ENCODE measurements at places on chromosomes 4 and X.

DNA sequence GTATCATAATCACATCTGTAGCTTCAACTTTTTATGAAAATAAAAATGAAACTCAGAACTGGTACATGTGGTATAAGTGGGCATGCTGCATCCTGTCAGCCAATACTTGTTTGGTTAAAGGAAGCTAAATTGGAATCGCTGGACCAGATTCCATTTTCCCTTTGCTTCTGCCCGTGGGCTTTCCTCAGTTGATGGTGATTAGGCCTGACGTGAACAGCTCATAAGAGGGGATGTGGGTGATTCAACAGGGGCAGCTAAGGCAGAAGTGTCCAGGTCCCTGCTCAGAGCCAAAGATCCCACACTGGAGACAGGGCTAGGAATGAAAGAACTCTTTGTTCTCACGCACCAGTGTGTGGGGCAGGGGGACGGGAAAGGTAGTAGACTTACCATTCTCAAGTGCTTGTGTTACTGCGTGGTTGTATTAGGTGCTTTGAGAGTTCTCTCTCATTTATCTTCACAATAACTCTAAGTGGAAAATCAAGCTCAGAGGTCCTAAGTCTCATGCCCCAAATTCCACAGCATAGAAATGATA, 63.2 kb upstream of the GUCY1A1 start:
- DNase-seq: no peak

GRCh38 chrX:28988246-28988645, 401.0 kb downstream of the IL1RAPL1 start:
- DNase-seq: no peak

- DNase-seq: no peak
Observed at GRCh38 chr4:176217510-176217909, 22.1 kb upstream of the SPATA4 start.

GRCh38 chrX:22126327-22126726, 94.2 kb downstream of the PHEX start:
- no peak for DNase-seq

GRCh38 chr4:54946741-54947140, 178.7 kb downstream of the KDR start:
- DNase-seq: no peak

- no peak for DNase-seq
Observed at GRCh38 chr4:168360271-168360670, 41.7 kb upstream of the DDX60 start.

- no peak for DNase-seq
Observed at GRCh38 chrX:19852014-19853005, 35.1 kb downstream of the SH3KBP1 start.

GRCh38 chrX:135951291-135951690, 22.5 kb downstream of the MMGT1 start:
- no peak for DNase-seq

GRCh38 chr4:173121076-173121561, 47.5 kb upstream of the GALNT7 start:
- DNase-seq: peak; percentile 74

DNA sequence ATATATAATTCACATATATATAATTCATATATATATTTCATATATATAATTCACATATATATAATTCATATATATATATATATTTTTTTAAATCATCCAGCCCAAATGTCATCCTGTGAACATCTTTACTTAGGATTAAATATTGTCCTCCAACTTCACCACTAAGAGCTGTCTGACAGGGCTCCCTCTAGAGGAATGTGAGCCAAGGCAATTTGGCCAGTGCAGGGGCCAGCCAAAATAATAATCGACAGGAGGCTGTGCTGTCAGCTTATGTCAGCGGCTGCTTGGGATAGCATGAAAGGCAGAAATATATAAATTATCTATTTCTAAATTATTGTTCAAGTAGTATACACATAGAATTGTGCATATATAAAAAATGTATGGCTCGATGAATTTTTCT, 29.5 kb downstream of the EGFL6 start:
- peak; percentile 13 for DNase-seq

GRCh38 chr4:140463614-140464013, 34.5 kb downstream of the MGAT4D start:
- no peak for DNase-seq

DNA sequence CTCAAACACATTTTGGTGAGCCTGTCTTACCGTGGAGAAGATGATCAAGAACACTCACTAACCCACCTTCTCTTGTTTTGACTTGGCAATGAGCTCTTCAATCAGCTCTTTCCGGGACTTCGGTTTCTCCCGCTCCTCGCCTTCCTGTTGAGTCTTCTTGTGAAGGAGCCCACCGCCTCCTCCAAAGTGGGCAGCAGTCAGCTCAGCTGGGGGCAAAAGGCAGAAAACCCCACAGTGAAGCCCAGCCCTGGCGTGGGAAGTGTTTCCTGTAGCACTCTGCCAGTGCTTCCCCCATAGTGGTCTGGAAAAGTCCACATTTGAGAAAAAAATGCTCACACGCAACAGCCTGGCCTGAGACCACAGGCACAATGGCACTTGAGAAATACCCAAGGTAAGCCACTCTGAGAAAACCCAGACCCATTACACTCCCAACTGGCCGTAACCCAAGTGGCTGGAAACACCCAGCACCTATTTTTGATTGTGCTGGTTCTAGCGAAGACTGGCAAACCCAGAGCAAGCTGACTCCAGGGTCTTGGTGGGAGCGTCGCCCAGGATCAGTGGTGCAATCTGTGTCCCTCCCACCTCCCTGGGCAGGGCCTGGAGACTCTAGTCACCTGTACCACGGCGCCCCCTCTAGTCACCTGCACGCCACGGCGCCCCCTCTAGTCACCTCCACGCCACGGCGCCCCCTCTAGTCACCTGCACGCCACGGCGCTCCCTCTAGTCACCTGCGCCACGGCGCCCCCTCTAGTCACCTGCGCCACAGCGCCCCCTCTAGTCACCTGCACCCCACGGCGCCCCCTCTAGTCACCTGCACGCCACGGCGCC, 8.6 kb downstream of the NOP14 start:
- DNase-seq: no peak

DNA sequence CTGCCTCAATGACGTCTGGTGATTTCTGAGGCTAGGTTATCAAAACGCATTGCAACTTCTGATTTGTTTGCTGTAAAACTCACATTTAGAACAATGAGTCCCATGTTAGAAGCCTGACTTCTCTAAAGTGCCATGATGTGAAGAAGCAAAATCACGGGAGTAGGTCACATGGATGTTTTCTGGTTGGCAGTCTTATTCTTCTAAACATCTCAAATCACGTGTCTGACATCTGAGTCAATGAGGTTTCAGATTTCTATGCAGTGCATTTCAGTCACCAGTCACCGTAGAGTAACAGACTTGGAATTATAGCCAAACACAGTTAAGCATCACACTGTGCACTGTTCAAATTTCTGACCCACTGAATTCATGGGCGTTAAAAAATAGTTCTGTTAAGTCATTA, 482.1 kb downstream of the TMA16 start:
- no peak for DNase-seq

GRCh38 chr4:17265653-17266052, 246.2 kb downstream of the QDPR start:
- no peak for DNase-seq

DNA sequence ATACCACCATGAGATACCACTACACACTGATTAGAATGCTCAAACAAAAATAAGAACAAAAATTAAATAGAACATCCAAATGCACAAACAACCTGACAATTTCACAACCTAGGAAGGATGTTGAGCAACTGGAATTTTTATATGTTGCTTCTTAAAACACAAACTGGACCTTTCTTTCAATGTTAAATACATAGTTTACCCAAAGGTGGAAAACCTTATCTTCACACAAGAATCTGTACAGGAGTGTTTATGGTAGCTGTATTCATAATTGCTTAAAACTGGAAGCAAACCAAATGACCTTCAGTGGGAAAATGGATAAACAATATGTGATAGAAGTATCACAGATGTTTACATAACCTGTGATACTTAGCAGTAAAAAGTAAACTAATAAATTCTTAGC, 573.8 kb downstream of the MAGEB5 start:
- no peak for DNase-seq

GRCh38 chr4:1285790-1286553, 3.7 kb upstream of the MAEA start:
- DNase-seq: no peak

GRCh38 chr4:100898844-100899243, 381.0 kb upstream of the EMCN start:
- no peak for DNase-seq

- no peak for DNase-seq
Observed at GRCh38 chr4:2063557-2064275, 4.6 kb downstream of the NAT8L start.

DNA sequence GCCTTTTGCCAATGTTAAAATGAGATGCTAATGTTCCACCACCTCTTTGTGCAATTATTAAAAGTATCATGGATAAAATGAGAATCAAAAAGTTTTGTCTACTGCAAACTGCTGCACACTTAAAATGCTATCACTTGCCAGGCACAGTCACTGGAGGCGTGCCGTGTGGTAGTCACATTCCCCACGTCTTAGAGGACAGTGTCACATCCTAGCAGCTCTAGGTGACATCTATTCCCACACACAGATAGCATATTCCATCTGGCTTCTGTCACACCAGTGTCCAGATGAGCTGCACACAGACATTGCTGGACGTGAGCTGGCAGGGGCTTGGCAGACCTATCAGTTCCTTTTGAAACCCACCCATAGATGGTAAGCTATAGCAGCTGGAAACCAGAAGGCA, 47.0 kb downstream of the NSG1 start:
- no peak for DNase-seq

GRCh38 chrX:136529795-136530194, 2.2 kb upstream of the VGLL1 start:
- no peak for DNase-seq

- DNase-seq: no peak
Observed at GRCh38 chr4:1172228-1172851, at the start of gene SPON2. Gene SPON2 (minus strand): TSS chr4:1172583.

DNA sequence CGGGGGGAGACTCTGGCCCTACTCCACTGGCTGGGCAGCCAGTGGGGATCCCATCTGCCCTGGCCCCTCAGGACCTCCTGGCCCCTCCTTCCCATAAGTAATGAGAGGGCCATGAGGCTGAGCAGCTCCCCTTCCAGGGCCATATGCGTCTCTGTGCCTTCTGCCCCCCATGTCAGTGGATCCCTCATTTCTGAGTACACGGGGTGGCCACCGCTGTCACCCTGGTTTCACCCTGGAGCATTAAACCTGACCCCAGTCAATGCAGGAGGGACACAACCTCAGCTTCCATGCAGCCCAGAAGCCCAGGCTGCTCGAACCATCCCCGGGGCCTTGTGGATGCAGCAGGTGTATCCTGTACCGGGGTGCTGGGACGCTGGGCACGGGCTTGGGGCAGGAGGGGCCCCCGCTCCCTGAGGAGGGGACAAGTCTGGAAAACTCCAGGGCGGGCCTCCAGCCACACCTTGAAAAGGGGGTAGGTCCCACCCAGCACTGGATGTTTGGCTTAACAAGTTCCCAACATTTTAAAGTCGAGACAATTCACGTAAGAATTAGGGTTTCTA, 24.2 kb downstream of the ATP5ME start:
- no peak for DNase-seq

- no peak for DNase-seq
Observed at GRCh38 chr4:120348948-120349347, 282.3 kb upstream of the MAD2L1 start.

GRCh38 chr4:180542445-180543100, 1700.6 kb upstream of the TENM3 start:
- no peak for DNase-seq

- DNase-seq: no peak
Observed at GRCh38 chr4:123546573-123547060, 150.0 kb downstream of the SPRY1 start.

- no peak for DNase-seq
Observed at GRCh38 chr4:71333960-71334359, 4.9 kb upstream of the SLC4A4 start.

DNA sequence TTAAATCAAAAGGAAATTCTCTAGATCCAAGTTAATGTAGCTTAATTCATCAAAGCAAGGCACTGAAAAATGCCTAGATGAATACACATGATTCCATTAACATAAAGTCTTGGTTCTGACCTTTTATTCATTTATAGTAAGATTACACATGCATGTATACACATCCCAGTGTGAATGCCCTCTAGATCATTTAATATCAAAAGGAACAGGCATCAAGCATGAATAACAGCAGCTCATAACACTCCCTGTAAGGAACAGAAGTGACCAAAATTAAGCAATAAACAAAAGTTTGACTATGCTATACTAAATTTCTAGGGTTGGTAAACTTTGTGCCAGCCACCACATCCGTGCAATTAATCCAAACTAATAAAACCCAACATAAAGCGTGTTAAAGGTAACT, 511.5 kb downstream of the SPIN4 start:
- DNase-seq: no peak

GRCh38 chr4:164138521-164138920, 615.4 kb upstream of the SMIM31 start:
- no peak for DNase-seq

DNA sequence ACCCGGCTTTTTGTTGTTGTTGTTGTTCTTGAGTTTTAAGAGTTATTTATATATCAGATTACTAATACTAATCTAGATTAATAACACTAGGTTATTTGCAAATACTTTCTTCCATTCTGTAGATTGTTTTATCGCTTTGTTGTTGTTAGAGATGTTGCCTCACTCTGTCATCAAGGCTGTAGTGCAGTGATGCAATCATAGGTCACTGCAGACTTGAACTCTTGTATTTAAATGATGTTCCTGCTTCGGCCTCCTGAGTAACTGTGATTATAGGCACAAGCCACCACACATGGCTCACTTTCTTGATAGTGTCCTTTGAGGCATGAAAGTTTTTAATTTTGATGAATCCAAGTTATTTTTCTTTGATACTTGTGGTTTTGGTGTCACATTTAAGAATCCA, 129.0 kb downstream of the VSIG4 start:
- DNase-seq: no peak

DNA sequence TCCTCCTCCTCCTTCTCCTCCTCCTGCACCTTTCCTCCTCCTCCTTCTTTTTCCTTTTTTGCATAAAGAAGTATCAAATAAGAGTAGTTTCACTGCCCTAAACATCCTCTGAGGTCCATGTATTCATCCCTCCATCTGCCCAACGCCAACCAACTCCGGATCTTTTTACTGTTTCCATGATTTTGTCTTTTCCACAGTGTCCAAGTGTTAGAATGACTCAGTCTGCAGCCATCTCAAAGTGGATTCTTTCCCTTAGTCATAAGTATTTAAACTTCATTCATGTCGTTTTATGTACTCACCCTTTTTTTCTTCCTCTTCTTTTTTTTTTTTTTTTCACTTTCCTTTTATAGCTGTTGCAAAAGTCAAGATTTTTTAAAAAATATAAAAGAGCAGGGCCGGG, 12.9 kb downstream of the CSF2RA start:
- no peak for DNase-seq
